Ovary (tissue), 10 donors: ENCODE measurements at places on chromosomes 2 and 18. TPM values are rescaled to one million over a fixed set of nuclear protein-coding genes. Genes with fewer than 3 reads are reported as not detected.

DNA sequence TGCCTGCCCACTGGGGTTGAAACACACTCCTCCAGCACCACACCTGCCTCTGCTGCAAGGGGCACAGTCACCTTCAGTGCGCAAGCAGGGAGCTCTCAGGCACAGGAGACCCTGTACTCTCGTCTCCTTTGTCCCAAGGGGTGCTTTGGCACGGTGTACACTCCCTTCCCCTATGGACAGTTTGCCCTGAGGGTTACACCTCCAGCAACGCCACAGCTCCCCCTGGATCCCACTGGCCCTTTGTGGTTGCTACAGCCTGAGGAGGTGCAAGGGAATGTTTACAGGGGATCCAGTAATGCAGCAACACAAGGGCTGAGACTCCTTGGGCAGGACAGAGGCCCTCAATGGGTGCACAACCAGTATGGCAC lies 45.2 kb upstream of the FAM117B start:
- no peak for DNase-seq

DNA sequence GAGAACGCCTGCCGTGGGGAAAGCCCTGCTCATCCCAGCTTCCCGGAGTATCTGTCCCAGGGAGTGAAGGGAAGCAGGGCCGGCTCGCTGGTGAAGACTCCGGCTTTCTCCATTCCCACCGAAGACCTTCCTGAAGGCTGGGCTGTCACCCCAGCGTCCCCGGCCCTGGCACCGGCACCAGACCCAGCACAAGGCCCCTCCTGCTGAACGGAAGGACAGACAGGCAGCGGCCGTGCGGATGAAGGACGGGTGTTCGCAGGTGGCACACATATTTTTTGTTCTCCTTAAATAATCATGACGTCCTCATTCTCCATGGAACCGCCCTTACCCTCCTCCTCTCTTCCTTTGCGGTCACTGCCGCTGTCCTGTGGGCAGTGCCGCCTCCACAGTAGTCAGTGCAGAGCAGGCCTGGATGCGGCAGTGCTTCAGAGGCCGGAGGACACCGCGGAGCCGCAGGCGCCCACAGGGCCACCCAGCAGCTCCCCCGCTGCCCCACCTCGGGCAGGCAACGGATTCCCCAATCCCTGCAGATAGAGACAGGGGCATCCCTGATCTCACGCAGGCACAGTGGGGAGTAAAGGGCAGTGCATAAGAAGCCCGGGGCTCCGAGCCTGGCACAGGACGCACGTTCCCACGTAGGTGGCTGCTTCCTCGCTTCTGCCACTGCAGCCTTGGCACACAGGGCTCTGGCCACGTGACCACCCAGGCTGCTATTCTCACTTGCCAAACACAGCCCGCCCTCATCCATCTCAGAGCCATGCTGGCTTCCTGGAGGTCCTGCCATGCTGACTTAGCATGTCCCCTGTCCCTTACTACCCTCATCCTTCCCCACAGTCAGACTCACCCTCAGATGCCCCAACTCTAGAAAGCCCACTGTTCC lies 229.7 kb downstream of the EIPR1 start:
- DNase-seq, result no peak

DNA sequence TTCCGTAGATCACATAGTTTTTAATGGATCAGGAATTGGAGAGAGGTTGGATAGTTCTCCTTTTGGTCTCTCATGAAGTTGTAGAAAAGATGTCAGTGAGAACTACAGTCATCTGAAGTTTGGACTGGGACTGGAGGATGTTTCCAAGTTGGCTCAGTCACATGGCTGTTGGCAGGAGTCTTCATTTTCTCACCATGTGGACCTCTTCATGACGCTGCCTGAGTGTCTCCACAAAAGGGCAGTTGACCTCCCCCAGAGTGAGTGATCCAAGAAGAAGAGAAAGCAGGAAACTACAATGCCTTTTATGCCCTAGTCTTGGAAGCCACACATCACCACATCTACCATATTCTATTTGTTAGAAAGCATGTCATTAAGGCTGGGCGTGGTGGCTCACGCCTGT lies 171.7 kb downstream of the EPHA4 start:
- no peak for DNase-seq

DNA sequence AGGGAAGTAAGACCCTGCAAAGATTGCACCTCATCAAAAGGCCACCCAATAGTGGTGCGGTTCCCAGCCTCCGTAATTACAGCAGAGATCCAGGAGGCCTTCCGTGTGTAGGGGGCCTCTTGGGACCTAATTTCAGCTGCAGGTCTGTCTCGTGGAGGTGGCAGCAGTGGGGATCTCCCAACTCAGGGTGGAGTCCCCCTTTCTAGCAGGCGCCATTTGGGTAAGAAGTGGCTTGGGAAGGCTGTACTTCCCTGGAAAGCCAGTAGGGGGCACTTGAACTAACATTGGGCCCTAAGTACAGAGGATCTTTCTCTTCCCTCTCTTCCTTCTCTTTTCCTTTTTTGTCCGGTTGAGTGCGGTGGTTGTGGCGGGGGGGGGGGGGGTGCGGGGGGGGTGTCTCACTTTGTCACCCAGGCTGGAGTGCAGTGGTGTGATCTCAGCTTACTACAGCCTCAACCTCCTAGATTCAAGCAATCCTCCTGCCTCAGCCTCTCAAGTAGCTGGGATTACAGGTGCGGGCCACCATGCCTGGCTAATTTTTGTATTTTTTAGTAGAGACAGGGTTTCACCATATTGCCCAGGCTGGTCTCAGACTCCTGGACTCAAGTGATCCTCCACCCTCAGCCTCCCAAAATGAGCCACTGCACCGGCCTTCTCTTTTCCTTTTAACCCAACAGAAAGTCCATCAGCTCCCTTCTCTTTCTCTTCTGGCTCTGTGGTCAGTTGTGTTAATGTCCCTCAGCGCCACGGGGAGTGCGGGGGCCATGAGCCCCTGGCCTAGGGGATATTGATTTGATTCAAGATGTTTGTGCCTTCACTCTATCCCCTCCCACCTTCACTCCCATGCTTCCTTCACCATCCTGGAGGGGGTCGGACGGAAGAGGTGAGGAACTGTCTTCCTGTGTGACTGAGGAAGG lies 32.0 kb downstream of the CENPO start:
- DNase-seq, result no peak

DNA sequence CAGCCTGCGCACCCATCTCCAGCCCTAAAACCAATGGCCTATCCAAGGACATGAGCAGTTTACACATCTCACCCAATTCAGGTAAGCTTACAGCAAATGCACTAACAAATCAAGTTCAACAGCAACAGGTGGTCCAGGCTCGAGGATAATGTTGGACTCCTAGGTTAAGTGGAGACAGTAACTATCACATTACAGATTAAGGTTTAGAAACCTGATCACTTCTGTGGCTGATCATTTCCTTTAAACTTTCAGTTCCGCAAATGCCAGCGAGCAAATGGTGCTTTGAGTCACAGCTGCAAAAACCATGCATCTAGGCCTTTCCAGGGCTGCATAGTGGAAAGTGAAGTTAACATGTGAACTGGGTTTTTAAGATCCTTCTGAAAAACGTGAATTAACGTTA lies 259.4 kb downstream of the GBX2 start:
- DNase-seq, result no peak

The C2orf66 gene
- not detected for total RNA-seq

The PIKFYVE gene
- 23.4 TPM for total RNA-seq

The NTSR2 gene
- total RNA-seq, result 3.2 TPM

The IL36B gene
- total RNA-seq, result not detected
